Stimulated activated naive CD8-positive, alpha-beta T cell treated with anti-CD3 and anti-CD28 coated beads, Interleukin-15, amount 100 ng/mL, for 72 hours (primary cell): ENCODE measurements at places on chromosomes 2 and 18.

DNA sequence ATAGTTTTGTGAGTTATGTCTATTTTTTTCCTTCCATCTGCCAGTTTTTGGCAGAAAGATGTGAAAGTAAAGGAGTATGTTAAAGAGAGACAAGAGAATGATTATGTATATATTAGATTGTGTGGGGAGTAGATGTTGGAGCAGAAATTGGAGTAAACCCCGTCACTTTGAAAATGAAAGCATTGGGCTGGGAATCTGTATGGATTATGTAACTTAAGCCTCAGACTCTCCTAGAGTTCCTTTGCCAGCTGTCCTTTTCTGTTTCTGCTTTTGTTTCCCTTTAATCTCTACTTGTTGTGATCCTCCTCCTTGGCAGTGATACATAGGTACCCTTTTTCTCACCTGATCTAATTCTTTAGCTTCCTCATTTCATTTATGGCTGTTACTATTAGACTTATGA lies 19.2 kb downstream of the CCDC138 start:
- no peak for DNase-seq

GRCh38 chr18:43539862-43540261 lies 262.6 kb upstream of the SYT4 start:
- DNase-seq, result no peak

GRCh38 chr18:48376934-48377333 lies 32.2 kb downstream of the ZBTB7C start:
- no peak for DNase-seq

GRCh38 chr2:86229221-86229620 lies 30.0 kb downstream of the MRPL35 start:
- DNase-seq, result no peak

- no peak for DNase-seq
Observed at GRCh38 chr2:200747668-200748618, 63.8 kb upstream of the BZW1 start.

DNA sequence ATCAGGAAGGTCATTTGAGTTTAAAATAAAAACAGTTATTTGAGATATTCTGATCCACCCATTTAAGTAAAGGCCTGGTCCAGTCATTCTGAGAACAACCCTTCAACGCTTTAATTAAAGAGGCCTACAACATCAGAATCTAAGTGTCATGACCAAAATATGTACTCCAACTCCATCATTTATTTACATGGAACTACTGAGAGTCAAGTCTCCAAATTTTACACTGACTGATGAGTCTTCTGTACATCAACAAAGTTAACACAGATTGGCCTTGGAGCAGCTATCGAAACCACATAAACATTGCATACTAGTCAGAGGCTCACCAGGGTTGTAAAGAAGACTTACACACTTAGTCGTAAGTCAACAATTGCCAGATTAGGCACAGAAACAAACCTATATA lies 37.1 kb downstream of the PIEZO2 start:
- no peak for DNase-seq

DNA sequence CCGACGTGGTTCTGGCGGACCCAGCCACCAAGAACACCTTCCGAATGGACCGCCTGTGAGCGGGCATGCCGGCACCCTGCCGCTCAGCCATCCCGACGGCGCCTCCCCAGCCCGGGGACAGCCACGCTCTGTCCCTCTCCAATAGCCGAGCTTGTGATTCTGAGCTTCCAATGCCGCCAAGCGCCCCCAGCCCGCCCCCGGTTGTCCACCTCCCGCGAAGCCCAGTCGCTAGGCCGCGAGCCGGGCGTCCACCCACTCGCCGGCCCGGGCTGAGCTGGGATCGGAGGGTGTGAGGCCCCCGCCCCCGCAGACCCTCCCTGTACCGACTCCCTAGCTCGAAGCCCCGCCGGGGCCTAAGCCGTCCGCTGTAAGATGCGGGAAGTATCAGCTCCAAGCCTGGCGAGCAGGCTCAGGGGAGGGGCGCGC lies 1195.1 kb upstream of the CHAC2 start:
- DNase-seq, result no peak
